ENCODE measurements at places on chromosomes 7 and 10. TPM values are rescaled to one million over a fixed set of nuclear protein-coding genes. Genes with fewer than 3 reads are reported as not detected.

HIBADH gene
- 42.6 TPM for total RNA-seq

DNA sequence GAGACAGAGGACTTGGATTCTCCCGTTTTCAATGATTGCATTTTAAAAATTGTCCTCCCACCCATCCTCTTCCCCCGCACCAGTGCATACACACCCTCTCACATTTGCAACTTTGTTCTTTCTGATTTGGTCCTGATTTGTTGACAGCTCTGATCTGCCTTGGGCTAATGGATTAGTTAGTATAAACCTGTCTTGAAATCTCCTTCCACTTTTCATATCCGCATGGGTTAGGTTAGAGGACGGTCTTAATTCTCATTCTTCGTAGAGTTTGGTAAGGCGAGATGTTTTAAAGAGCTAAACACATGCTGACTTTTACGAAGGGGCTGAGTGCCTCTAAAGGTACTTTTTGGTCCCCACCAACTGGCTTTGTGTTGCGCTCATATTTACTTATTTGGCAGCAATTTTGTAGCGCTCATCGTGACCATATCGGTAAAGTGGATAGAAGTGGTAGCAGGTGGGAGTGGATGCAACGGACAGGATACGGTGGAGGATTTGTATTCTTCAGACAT is 1.1 kb downstream of the AHR start:
- H3K27me3 ChIP-seq: no peaks in the 10 kb centered on the region
- no peaks in the 10 kb centered on the region for H3K36me3 ChIP-seq
- peak; percentile 40 for DNase-seq

- no peaks in the 10 kb centered on the region for H3K36me3 ChIP-seq
- no peaks in the 10 kb centered on the region for H3K27me3 ChIP-seq
- no peak overlapping the region for H3K4me3 ChIP-seq
- no peaks in the 10 kb centered on the region for H3K4me1 ChIP-seq
- no peak overlapping the region for H3K27ac ChIP-seq
- no peak for DNase-seq
Observed at GRCh38 chr10:123451618-123452245, 214.4 kb upstream of the GPR26 start.

- H3K4me1 ChIP-seq: no peaks in the 10 kb centered on the region
- H3K36me3 ChIP-seq: peaks cover 27% of the 10 kb centered on the region
- no peaks in the 10 kb centered on the region for H3K27me3 ChIP-seq
- DNase-seq: peak; percentile 78
- H3K4me3 ChIP-seq: no peak overlapping the region
- no peak overlapping the region for H3K27ac ChIP-seq
Observed at GRCh38 chr10:16891375-16892313, 74.4 kb upstream of the RSU1 start.

ZNF107 gene
- 8.0 TPM for total RNA-seq

All from kidney (tissue), 22 donors.